Right ventricle myocardium superior (tissue), 1 donor: ENCODE measurements at places on chromosomes 1 and 21. TPM values are rescaled to one million over a fixed set of nuclear protein-coding genes. Genes with fewer than 3 reads are reported as not detected.

Gene C1orf210
- total RNA-seq, result not detected

Gene TOMM20
- 76.7 TPM for total RNA-seq

Gene MSH4
- total RNA-seq, result 0.35 TPM

Gene SMCP
- not detected for total RNA-seq

Gene LDLRAD2
- not detected for total RNA-seq

Gene WNT9A
- total RNA-seq, result 0.59 TPM

Gene TCP10L
- total RNA-seq, result 2.4 TPM

Gene CAMK1G
- not detected for total RNA-seq

Gene PPM1J
- total RNA-seq, result 4.7 TPM

Gene LCK
- total RNA-seq, result 0.51 TPM

Gene KCNJ9
- total RNA-seq, result not detected

Gene HSD3B2
- total RNA-seq, result not detected

Gene PLA2G2F
- total RNA-seq, result not detected

Gene NECTIN4
- total RNA-seq, result not detected

Gene CD1B
- not detected for total RNA-seq

Gene AADACL3
- not detected for total RNA-seq

Gene TRIM58
- 0.13 TPM for total RNA-seq

Gene FHAD1
- not detected for total RNA-seq

Gene LGR6
- 3.9 TPM for total RNA-seq

Gene TTC24
- total RNA-seq, result not detected

Gene RHD
- total RNA-seq, result not detected

Gene HSPA6
- total RNA-seq, result 1.3 TPM

Gene WNT4
- not detected for total RNA-seq

Gene MXRA8
- total RNA-seq, result 21.7 TPM

Gene ADAMTSL4
- total RNA-seq, result 64.4 TPM

Gene SLC2A1
- 41.2 TPM for total RNA-seq

Gene RNF19B
- total RNA-seq, result 14.3 TPM

Gene SPRR5
- not detected for total RNA-seq

Gene SLC41A1
- 465 TPM for total RNA-seq

Gene INKA2
- 28.4 TPM for total RNA-seq

Gene APCS
- total RNA-seq, result 0.32 TPM

Gene BACE2
- total RNA-seq, result 11.4 TPM

Gene PAQR6
- total RNA-seq, result 0.51 TPM

Gene DISP3
- total RNA-seq, result not detected

Gene ASCL5
- total RNA-seq, result not detected

Gene CRYAA
- total RNA-seq, result not detected

Gene AMPD1
- total RNA-seq, result not detected

Gene AMY1C
- total RNA-seq, result not detected

Gene TFF1
- total RNA-seq, result not detected

Gene SELP
- total RNA-seq, result 9.0 TPM

Gene SMPDL3B
- total RNA-seq, result not detected
